ENCODE measurements at places on chromosomes 1 and 21. TPM values are rescaled to one million over a fixed set of nuclear protein-coding genes. Genes with fewer than 3 reads are reported as not detected.

HLCS gene
- 11.7 TPM for total RNA-seq

HOOK1 gene
- 48.0 TPM for total RNA-seq

CELA3A gene
- total RNA-seq, result not detected

EFNA3 gene
- 1.6 TPM for total RNA-seq

SERINC2 gene
- total RNA-seq, result 4.8 TPM

SH3BGRL3 gene
- total RNA-seq, result 12.2 TPM

PCSK9 gene
- 31.2 TPM for total RNA-seq

AUNIP gene
- 12.3 TPM for total RNA-seq

PROX1 gene
- 30.2 TPM for total RNA-seq

AMPD1 gene
- not detected for total RNA-seq

RHD gene
- total RNA-seq, result not detected

CCDC181 gene
- not detected for total RNA-seq

LHX8 gene
- total RNA-seq, result not detected

TCHH gene
- not detected for total RNA-seq

ADAMTS5 gene
- total RNA-seq, result not detected

SHISA4 gene
- total RNA-seq, result 0.24 TPM

HTR6 gene
- not detected for total RNA-seq

SPRR3 gene
- not detected for total RNA-seq

BLACAT1 gene
- 1.2 TPM for total RNA-seq

GUCA2A gene
- not detected for total RNA-seq

FAM72D gene
- 3.7 TPM for total RNA-seq

MAP1LC3C gene
- total RNA-seq, result not detected

PLPP3 gene
- total RNA-seq, result 65.8 TPM

LRRC38 gene
- total RNA-seq, result not detected

OR2W3 gene
- total RNA-seq, result not detected

KCNJ9 gene
- not detected for total RNA-seq

OR10J1 gene
- total RNA-seq, result not detected

PKLR gene
- total RNA-seq, result 10.3 TPM

RBM11 gene
- not detected for total RNA-seq

SPOCD1 gene
- 0.08 TPM for total RNA-seq

GRHL3 gene
- total RNA-seq, result not detected

ERG gene
- not detected for total RNA-seq

ADGRL4 gene
- not detected for total RNA-seq

DEPDC1 gene
- 28.0 TPM for total RNA-seq

KIF26B gene
- total RNA-seq, result 0.03 TPM

LYPD8 gene
- not detected for total RNA-seq

SMPDL3B gene
- 0.29 TPM for total RNA-seq

CFHR5 gene
- not detected for total RNA-seq

SH3D21 gene
- total RNA-seq, result 1.4 TPM

MYOG gene
- not detected for total RNA-seq

CC2D1B gene
- 11.5 TPM for total RNA-seq

CCDC24 gene
- 2.2 TPM for total RNA-seq

RIPK4 gene
- total RNA-seq, result 5.3 TPM

HSPA6 gene
- not detected for total RNA-seq

CGN gene
- total RNA-seq, result 0.24 TPM

KCNN3 gene
- total RNA-seq, result not detected

SPRR1A gene
- total RNA-seq, result not detected

LIN28A gene
- total RNA-seq, result 0.04 TPM

S100A3 gene
- total RNA-seq, result 2.5 TPM

SPATA45 gene
- 0.86 TPM for total RNA-seq

LAX1 gene
- total RNA-seq, result not detected

Measured in HepG2 (cell line).